ENCODE measurements at places on chromosomes 7 and 10.

DNA sequence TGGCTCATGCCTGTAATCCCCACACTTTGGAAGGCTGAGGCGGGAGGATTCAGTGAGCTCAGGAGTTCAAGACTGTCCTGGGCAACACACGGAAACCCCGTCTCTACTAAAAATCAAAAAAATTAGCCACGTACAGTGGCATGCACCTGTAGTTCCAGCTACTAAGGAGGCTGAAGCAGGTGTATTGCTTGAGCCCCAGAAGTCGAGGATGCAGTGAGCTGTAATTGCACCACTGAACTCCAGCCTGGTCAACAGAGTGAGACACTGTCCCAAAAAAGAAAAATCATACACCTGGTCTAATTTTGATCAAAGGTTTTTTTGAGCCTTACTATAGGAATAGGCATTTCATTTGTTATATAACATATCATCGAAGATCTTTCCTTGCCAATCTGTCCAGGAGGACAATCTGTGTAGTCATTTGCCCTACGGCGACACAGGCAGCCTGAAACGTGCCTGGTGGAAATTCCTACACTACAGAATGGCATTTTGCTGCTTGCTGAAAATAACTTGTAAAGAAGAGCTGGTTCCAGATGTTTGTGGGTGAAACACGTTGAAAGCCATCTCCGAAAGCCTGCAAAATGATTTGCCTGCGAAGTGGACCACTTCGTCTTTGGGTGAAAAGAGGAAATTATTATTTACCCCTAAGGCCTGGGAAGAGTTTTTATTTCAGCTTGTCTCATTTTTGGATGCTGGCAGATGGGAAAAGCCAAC is 31.3 kb upstream of the GDI2 start:
- DNase-seq = peak; percentile 16

GRCh38 chr10:96287392-96288105 is 16.2 kb upstream of the BLNK start:
- DNase-seq = no peak

DNA sequence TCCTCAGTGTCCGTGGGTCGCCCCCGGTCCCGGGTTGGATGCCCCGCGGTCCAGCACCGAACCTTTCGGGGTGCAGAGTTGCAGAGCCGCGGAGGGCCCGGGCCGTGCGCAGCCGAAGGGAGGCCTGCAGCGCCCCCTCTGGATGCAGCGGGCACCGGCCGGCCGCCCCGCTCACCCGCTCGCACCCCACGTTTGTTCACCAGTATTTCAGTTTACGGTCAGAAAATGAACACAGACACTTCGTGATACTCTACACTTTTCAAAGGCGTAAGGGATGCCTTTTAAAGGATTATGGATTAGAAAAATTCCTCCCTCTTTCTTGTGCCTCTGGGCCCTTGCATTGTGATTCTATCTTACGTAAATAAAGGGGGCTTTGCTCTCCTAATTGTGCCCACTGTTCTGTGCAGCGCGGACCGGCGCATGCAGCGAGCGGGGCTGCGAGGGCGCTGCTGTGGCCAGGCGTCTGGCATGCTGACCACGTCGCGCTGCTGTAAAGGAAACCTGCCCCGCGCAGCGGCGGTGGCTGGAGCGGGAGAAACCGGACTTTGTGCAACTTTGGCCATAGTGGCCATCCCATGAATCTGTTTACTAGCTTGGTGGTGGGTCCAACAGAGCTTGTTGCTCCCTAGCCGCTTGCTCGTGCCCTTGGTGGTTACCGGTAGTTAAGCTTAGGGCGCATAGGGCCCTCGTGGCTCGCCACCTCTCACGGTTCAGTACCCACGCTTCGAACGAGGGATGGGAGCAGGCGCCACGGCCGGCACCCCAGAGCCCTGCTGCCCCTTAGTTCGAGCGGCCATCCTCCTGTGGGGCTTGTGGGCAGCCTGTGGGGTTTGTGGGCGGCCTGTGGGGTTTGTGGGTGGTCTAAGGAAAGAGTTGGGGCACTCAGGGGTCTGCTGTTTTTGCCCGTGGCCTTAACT is 739 bp upstream of the MEST start:
- DNase-seq = peak; percentile 81

- no peak for DNase-seq
Measured at GRCh38 chr10:122143238-122143841, 127.8 kb upstream of the BTBD16 start.

GRCh38 chr10:80252296-80252887 is 37.1 kb downstream of the MAT1A start:
- no peak for DNase-seq

- DNase-seq = no peak
Measured at GRCh38 chr10:49292565-49293207, 6.3 kb upstream of the C10orf71 start.

DNA sequence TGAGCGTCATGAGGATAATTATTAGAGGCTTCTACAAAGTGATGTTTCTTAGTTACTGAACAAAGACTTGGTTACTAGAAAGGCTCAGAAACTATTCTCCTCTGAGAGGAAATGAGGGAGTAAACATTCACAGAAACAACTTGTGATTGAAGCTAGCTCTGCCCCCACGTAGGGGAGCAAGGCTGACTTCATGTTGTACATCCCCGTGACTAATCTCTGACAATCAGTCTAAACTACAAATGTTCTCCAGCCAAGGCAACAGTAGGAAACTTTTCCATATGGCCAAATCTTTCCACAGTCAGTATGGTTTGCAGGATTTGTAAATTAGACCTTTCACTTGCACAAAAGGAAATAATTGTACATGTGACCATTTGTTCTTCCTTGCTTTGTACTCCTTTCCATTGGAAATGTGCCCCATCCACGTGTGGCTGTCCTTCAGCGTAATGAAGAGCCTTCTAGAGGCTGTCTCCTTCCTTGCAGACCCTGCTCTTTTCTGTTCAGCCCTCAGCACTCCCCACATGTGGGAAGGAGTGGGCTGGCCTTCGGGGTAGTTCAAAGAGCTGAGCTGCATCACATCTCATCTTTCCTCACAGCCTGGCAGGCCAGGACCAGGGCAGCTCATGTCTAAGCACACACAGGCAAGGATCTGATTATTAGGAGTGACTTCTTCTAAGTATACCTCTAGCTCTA is 93.5 kb downstream of the PCGF5 start:
- DNase-seq = no peak

DNA sequence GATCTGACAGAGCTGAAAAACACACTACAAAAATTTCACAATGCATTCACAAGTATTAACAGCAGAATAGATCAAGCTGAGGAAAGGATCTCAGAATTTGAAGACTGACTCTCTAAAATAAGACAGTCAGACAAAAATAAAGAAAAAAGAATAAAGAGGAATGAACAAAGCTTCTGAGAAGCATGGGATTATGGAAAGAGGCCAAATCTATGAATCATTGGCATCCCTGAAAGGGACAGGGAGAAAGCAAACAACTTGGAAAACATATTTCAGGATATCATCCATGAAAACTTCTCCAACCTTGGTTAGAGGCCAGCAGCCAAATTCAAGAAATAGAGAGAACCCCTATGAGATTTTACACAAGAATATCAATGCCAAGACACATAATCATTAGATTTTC is 804.8 kb upstream of the IGFBP3 start:
- DNase-seq = no peak

- no peak for DNase-seq
Measured at GRCh38 chr7:121480058-121480457, 84.0 kb upstream of the FAM3C start.

- no peak for DNase-seq
Measured at GRCh38 chr10:104449391-104449790, 95.8 kb downstream of the CFAP58 start.

DNA sequence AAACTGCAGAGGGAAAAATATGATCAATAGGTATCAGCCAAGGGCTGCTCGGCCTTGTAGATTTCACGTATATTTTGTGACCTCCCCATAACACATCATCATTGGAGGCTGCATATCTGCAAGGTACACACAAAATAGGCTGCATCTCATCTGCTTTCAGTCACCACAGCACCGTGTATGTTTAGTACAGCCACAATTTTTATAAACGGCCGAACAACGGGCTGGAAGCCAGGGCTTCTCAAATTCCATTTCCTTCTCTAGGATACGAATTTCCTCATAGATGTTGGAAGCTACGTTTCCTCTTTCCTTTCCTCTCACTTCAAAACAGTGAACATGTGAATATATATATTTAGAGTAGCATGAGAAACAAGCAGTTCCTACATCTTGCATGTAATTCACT is 20.2 kb upstream of the FOXK1 start:
- no peak for DNase-seq

GRCh38 chr10:421170-421569 is 268.3 kb downstream of the DIP2C start:
- DNase-seq = no peak

DNA sequence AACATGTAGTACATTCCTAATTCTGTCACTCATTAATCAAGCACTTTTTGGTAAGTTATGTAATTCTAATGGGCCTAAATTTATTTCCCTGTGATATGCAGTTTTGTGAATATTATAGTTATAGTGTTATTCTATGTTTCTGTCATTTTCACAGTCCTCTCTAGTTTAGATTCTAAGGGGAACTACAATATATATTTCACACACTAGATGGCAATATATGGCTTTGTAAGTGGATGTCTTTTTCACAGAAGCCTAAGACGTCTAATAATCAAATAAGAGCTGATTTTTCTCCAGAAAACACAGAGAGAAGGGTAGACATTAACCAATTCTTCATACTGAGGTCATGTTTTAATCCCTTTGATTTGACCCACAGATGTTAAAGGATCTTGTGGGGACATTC is 18.0 kb downstream of the RNLS start:
- DNase-seq = no peak

DNA sequence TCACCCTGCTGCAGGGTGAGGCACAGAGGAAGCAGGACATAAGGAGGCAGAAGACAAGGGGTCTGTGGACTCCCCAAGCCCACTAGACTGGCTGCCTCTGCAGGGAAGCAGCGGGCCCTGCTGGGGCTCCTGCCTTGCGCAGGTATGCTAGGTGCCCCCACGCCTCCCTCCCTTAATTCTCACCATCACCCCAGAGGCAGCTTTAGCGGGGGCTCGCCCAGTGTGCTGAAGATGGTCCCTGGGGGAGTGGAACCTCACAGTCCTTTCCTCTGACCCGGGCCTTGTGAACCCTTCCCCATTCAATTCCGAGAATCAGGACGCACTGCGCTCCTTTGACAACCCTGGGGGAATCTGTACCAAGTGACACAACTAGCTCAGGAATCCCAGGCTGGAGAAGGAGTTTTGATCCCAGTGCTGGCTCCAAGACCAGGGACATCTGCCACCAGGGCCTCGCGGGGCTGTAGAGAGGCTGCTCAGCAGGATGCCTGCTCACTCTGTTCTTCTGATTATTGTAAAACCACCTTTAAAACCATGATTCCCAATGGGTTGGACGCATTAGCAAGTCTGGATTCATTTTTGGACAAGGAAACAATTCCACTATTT is 468.4 kb downstream of the TCERG1L start:
- DNase-seq = no peak

DNA sequence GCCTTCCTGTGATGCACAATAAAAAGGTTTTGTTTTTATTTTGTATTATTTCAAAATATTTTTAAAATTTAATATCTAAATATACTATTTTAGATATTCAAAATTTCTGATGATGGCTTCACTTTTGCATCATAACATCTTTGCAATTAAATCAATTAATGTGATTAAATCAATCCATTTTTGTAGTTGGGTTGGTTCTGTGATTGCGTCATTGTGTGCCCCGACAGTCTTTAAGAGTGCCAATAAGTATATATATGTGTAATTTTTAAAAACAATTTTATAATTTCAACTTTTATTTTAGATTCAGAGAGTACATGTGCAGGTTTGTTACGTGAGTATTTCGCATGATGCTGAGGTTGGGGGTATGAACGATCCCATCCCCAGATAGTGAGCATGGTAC is 70.5 kb downstream of the SEPTIN14 start:
- DNase-seq = no peak

GRCh38 chr7:1548438-1548831 is 7.6 kb downstream of the TMEM184A start:
- DNase-seq = no peak

- peak; percentile 2 for DNase-seq
Measured at GRCh38 chr10:47095848-47096612, 184.8 kb downstream of the PTPN20 start.

DNA sequence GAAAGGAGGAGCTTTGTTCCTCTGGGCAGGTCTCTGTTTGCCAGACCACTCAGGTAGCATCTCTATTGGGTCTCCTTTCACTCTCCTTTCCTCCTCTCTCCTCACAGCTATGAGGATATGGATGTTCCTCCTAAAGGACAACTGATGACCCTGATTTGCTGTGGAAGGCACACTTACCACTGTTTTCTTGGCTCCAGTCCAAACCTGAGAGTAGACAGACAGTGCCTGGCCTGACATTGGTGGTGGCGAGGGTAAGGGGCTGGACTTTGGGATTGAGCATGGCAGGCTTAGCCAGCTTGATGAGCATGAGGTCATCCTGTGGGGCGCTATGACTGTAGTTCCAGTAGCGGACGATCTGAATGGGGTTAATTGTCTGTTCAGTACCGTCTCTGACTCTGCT is 3.6 kb downstream of the PRSS37 start:
- DNase-seq = no peak

DNA sequence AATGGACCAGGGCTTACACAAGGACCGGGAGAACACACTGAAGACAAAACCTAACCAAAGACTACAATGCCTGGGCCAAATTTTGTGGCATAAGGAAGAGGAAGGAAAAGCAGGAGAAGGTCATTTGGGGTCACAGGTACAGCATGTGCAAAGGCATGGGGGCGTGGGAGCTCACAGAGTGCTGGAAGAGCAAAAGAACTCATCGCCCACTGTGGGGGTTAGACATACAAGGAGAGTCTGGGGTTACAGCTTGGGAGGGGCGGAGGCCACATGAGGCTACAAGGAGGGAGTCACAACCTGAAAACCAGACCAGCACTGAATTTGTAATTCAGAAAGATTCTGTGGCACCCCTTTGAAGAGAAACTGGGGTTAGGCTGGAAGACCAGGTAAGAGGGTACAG is 9.7 kb downstream of the PUS7 start:
- no peak for DNase-seq

- DNase-seq = no peak
Measured at GRCh38 chr7:3112479-3113134, 68.9 kb upstream of the CARD11 start.

DNA sequence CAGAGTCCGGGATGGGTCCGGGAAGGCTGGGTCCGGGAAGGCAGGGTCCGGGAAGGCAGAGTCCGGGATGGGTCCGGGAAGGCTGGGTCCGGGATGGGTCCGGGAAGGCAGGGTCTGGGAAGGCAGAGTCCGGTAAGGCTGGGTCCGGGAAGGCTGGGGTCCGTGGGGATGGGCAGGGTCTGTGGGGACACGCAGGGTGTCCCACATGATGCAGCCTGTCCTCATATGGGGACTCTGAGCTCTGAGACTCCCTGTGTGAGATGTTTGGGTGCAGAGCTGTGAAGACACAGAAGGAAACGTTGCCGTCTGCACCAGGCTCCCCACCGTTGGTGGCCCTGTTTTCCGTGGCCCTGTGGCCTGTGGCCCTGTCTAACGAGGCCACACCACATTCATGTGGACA is 45.7 kb upstream of the ADGRA1 start:
- DNase-seq = no peak

Measured in endodermal cell (in vitro differentiated cells).